Amniotic stem cell (primary cell): ENCODE measurements at places on chromosomes 3 and 15.

DNA sequence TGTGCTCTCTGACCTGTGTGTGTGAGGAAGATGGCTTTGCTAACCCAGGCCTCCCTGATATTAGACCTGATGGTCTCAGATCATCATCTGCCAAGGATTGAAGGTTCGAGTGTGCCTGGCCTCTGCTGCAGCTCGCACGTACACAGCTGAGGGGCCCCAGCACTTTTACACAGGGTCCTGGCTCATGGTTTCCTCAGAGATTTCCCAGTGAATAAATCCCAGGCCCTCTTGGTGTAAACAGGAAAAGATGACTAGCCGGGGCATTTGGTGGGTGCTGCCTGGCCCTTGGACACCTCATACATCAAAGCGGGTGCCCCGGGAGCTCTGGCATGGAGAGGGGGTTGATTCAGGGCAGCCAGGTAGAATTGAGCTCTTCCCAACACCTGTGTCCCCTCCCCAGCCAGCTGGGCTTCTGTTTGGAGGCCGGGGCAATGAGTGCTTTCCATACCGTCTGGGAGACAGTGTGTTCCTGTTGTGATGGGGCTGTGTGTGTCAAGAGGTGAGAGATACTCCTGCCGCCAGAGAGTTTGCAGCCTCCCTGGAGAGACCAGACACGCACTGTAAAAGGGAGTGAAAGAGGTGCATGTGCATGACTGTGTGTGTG, 72.5 kb upstream of the TLE3 start:
- DNase-seq: no peak

- no peak for DNase-seq
Observed at GRCh38 chr15:82950746-82951370, 1.7 kb downstream of the HOMER2 start.

DNA sequence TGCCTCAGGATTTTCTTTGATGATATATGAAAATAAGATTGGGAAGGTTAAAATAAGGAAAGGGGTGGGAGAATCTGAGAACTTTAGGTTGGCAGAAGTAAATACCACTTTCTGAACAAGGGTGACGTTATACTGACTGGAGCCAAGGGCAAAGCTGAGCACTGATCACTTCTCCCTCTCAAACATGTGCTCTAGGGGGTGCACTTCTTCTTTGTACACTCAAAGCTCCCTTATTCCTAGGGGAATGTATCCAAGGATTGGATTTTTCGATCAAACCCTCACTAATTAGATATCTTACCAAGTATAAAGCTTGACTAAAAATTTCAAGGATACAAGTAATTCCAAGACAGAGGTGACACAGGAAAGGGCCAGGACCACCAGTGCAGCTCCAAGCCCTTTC, 243.9 kb upstream of the UMPS start:
- no peak for DNase-seq

GRCh38 chr3:15974647-15975046, 176.9 kb upstream of the ANKRD28 start:
- no peak for DNase-seq

DNA sequence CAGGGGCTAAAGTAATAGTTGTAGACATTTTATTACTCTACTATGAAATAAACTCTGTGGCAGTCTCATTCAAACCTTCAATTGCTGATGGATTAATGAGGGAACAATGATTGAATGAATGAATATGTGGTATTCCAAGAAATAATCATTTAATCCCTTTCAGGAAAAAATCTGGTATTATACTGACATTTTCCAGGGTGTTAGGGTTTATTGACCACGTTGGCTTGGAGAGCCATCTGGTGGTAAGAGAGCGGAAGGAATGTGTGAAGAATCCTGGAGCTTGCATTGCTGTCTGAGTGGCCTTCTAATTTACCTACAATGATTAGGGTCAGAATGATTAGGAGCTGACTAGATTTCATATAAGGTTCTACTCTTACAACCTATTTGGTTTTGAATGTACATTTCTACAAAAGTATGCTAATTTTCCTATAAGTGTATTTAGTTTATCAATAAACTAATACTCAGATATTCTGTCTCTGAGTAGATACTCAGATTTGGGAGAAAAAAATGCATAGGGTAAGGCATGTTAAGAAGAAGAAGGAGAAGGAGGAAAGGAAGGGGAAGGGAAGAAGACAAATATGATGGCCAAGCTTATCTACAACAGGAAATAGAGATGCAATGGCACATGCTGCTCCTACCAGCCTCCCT, 249.9 kb downstream of the ROBO1 start:
- no peak for DNase-seq

DNA sequence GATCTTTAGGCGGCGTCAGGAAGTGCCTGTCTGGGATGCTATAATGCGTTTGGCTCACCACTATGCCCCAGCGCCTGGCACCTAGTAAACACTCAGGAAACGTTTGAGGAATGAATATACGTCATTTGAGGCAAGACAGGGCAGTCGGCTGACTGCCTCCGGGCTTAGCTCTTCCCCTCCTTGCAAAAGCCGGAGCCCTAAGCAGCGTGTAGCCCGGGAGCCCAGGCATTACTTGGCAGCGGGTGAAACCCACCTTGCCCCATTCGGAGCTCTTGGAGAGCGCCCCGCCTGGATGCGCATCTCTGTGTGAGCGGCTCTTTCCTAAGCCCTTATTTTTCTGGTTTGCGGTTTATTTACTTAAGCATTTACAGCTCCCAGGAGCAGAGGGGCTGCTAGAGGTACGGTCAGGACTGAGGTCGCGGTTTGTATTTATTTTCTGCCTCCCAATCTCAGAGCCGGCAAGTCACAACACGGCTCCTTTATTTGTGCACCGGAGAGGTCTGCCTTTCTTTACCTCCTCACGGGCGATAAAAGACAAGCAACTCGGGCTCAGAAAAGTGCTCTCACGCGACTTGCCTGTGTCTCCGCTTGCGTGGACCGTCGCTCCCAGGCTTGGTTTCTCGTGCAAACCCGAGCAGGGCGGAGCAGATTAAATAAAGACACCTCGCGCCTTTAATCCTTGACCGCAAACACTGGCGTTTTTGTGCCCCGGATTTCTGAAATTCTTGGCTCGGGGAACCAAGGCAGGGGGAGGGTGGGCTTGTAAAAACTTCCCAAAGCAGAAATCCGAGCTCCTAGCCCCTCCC, 737 bp upstream of the ITPR1 start:
- DNase-seq: no peak

GRCh38 chr3:3302964-3303363, 123.5 kb upstream of the CRBN start:
- no peak for DNase-seq

DNA sequence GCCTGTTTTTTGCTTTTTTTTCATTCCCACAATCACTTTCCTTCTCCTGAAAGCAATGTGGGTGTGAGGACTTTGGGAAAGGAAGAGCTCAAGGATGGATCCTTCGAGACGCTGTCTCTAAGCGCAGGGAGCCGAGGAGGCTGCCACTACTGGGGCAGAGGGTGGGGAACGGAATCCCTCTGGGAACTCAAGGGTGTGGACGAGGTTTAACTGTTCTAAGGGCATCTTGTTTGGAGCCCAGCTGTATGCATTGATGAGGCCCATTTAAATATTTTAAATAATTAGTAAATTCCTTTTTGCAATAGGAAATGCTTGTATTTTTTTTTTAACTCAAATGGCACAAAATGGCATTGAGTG, 124.4 kb upstream of the MEF2A start:
- DNase-seq: no peak

DNA sequence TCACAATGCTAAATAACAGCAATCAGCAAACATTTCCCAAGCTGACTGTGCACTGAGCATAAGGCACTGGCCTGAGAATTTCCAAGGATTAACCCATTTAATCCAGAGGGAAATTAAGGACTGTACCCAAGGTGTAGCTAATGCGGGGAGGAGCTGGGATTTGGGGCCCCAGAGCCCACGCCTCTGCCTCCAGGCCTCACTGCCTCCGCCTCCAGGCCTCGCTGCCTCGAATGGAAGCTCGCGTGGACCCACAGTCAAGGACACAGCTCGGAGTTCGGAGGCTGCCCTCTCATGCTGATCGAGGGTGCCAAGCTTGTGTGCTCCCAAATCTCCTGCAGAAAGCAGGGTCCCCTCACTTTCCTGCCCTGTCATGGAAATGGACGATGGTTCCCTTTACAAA, 76.5 kb upstream of the SNRPA1 start:
- DNase-seq: no peak

- DNase-seq: no peak
Observed at GRCh38 chr3:20123131-20123652, 62.8 kb downstream of the SGO1 start.

- no peak for DNase-seq
Observed at GRCh38 chr15:60994963-60995475, 234.1 kb downstream of the RORA start.

DNA sequence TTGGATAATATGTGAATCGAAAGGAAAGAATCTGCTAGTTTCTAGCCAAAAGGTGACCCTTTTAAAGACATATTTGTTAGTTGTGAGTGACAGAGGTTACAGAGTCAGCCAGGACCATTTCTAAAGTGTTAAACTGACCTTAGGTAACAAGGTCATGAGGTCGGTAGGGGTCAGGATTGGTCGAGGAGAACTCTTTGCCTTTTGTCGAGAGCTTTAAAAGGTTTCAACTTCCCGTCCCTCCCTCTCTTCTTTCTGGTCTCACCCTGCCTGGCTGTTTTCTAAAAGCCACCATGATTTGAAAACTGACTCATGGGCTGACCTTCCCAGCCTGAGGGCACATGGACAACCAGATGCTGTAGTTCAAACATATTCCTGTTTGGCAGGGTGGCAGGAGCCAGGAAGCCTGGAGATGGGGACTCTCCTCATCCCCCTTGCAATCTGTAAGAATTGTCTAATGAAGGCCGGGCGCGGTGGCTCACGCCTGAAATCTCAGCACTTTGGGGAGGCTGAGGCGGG, 25.8 kb upstream of the PRTG start:
- no peak for DNase-seq

DNA sequence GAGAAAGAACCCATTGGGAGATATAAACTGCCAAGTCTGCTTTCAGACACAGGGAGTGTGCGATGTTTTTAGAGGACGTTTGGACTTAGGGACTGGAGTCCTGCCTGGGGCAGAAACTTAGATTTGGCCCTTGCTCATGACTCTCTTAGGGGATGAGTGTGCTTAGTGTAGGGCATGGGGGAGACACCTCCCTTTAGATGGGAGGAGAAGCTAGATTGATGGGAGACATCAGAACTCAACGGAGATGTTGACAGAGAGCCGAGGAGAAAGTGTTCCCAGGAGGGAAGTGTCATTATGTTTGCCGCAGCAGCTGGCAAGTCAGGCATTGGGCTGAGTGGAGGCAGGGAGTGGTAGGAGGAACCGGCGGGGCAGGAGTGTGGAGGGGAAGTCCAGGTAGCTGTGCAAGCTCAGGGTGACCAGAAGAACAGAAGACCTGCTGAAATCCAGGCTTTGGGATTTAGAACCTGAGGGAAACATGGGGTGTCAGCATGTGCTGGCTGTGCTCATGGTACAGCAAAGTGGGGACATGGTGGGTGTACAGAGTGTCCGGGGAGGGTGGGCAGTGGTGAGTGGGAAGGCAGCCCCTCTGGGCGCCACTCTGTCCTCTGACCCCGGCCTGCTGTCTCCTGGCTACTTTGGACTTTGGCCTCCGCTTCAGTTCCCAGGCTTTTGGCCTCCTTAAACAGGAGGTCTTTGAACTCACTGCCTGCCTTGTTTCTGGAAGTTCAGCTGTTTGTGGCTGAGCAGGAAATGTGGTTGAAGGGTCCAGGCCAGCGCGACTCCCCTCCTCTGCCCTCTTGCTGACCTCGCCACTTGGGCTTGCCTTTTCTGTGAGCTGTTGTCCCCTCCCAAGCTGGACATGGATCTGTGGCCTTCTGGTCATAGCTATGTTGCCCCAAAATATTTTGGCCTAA, 324.0 kb upstream of the LRRFIP2 start:
- DNase-seq: no peak

- no peak for DNase-seq
Observed at GRCh38 chr3:171784937-171785336, 25.3 kb downstream of the PLD1 start.

DNA sequence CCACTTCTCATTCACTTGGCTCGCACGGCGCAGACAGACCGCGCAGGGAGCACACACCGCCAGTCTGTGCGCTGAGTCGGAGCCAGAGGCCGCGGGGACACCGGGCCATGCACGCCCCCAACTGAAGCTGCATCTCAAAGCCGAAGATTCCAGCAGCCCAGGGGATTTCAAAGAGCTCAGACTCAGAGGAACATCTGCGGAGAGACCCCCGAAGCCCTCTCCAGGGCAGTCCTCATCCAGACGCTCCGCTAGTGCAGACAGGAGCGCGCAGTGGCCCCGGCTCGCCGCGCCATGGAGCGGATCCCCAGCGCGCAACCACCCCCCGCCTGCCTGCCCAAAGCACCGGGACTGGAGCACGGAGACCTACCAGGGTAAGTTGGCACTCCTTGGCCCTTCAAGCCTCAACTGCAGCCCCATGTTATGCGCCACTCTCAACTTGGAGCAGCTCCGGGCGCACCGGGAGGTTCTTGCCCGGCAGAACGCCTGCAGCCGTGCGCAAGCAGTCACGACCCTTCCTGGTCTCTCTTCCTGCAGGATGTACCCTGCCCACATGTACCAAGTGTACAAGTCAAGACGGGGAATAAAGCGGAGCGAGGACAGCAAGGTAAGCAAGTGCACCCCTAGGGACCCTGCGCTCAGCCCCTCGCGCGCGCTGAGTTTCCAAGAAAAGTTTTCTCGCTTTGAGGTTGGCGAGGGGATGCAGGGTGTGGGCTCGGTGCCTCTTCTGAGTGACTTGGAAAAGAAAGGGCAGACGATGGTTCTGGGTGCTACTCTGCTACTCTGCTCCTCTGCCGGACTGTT, at the start of gene BHLHE40:
Gene BHLHE40 (plus strand): TSS at position 10 of the 801 bp plus-strand sequence. CDS start 282 bp downstream, at position 292.
- DNase-seq: no peak

GRCh38 chr3:35919160-35919559, 279.8 kb downstream of the ARPP21 start:
- DNase-seq: no peak

GRCh38 chr3:174907027-174907426, 47.9 kb downstream of the NAALADL2 start:
- DNase-seq: no peak

DNA sequence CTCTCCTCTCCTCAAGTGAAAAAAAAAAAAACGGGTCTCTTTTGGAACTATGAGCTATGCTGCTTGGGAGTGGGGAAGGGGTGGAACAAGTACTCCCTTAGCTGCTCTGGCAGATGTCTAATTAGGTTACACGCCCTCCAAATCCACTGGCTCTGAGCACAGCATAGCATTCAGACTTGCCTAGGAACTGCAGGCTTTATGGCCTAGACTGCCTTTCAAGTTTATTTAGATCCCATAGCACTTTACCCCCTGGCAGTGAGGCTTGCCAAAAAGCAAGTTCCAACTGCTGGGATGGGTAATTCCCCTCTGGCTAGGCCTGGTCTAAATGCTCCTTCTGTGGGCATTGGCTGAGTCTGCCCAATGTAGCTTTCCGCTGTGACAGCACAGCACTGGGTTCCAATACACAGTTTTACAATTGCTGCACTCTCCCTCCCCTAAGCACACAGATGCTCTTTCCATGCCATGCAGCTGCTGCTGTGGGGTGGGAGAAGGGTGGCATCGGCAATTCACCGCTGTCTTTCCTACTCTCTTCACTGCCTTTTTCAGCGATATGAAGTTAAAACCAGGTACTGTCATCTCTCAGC, 152.8 kb downstream of the KCNAB1 start:
- DNase-seq: no peak

DNA sequence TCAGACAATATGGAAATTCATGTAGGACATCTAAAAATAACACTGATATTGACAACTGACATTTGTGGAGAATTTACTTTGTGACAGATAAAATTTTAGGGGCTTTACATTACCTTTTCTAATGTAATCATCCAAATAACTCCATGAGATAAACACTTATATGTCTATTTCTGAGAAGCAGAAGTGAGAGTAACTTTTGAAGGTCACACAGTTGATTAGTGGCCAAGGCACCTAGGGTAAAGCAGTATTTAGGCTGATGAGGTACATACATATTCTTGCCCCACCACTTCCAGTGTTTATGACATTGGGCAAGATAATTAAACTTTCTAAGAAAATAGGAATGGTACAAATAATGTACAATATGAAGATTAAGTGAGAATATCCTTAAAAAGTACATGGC, 248.4 kb downstream of the CPNE4 start:
- no peak for DNase-seq
